ENCODE measurements at places on chromosomes 7 and 10.
A peak's percentile ranks its signal among the peaks of the same experiment; 100 is the strongest.

DNA sequence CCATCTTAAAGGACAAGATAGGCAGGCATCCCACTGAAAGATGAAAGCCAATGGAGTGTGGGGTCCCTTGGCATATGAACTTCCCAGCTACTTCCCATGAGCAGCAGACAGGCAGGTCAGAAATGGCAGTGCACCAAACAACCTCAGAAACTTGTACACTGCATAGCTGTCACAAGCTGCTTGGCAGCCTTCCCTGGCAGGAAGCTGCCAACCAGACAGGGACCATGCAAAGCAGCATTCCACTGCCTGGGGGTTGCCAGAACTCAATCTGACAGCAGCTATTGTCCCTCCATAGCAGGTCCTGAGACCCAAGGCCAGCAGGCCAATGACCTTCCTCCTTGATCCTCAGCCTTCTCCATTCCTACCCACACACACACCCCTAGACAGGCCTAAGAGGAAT lies 139.5 kb downstream of the PLCE1 start:
- peak; percentile 71 for DNase-seq

GRCh38 chr7:25223206-25223605 lies 5.1 kb downstream of the NPVF start:
- DNase-seq: no peak

DNA sequence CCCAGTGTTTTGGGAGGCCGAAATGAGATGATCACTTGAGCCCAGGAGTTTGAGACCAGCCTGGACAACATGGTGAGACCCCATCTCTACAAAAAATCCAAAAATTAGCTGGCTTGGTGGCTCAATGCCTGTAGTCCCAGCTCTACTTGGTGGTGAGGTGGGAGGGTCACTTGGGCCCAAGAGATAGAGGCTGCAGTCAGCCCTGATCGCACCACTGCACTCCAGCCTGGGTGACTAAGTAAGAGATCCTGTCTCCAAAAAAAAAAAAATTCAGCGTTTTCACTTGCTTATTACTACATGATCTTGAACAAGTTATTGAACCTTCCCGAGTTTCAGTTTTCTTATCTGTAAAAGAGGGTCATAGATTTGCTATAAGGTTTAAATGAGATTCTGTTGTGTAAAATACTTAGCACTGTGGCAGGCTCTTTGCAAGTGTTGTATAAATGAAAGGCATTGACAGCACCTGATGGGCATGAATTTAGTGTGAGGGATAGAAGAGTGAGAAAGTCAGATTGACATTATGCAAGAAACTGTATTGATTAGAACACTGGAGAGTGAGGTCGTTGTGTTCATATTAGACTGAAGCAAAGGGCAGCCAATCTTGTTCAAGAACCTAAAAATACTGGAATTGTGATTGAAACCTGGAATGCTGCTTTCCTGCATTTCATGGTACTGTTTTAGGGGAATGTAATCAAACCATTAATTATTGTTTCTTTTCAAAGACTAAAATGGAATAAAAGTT lies 136.8 kb downstream of the LCOR start:
- DNase-seq: no peak

- DNase-seq: no peak
Observed at GRCh38 chr10:76766682-76767081, 870.9 kb downstream of the KCNMA1 start.

DNA sequence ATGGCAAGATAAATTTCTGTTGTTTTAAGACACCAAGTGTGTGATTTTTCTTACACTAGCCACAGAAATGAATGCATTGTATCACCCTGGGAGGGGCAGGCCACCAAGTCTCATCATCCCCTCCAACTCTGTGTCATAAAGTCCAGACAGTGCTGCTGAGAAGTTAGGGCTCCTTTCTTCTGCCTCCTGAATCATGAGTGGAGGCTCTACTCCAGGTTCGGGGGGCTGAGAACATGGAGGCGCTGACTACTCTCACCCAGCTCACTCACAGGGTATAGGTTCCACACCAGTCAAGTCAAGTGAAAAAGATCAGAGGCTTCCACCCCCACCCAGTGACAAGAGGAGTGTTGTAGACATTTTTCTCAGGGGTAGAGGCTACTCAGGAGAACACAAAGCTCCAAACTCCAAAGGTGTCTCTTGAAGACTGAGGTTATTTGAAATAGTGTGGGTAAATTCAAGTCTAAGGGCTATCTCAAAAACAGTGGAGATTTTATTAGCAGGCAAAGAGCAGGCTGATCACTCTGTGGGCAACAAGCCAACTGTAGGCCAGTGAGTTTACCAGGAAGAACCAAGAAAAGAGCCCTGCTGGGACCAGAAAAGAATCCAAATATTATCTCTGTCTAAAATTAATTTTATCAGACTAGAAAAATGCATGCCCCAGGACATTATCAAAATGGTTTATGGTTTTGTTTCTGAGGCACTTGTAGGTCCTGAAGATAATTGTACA lies 118.6 kb upstream of the RET start:
- no peak for DNase-seq

DNA sequence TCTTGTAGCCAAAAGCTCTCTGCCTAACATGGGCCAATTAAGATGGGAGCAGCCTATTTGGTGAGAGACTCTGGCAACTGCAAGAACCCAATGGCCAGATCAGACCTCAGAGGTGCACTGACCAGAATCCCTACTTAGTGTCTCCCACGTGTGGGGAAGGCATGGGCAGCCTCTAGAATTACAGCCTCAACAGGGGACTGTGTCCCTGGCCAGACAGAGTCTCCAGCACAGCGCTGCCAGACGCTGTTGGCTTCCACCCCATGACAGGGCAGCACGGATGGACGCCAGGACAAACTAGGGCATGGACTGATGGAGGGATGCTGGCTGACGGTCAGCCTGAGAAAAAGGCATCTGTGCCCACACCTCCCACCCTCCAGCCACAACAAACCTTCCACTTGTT lies 729.3 kb upstream of the AUTS2 start:
- peak; percentile 9 for DNase-seq

- DNase-seq: no peak
Observed at GRCh38 chr7:123998921-123999320, 33.9 kb downstream of the TMEM229A start.

DNA sequence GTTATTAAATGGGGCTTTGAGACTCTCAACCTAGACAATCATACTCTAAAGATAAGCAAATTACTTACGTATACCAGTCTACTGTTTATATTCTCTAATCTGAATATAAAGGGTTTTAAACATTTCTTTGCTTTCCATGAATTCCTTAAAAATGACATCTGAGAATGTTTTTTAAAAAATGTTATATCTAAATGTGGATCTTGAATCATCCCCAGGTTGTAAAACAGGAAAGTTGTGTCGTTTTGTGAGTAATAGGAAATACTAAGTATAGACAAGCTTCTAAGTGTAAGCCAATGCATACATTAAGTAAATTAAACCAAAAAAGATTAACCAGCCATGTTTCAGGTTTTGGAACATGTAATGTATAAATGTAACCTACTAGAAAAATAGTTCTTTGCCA lies 26.8 kb downstream of the ADD3 start:
- no peak for DNase-seq

GRCh38 chr7:96686305-96686704 lies 23.3 kb downstream of the SEM1 start:
- DNase-seq: no peak

DNA sequence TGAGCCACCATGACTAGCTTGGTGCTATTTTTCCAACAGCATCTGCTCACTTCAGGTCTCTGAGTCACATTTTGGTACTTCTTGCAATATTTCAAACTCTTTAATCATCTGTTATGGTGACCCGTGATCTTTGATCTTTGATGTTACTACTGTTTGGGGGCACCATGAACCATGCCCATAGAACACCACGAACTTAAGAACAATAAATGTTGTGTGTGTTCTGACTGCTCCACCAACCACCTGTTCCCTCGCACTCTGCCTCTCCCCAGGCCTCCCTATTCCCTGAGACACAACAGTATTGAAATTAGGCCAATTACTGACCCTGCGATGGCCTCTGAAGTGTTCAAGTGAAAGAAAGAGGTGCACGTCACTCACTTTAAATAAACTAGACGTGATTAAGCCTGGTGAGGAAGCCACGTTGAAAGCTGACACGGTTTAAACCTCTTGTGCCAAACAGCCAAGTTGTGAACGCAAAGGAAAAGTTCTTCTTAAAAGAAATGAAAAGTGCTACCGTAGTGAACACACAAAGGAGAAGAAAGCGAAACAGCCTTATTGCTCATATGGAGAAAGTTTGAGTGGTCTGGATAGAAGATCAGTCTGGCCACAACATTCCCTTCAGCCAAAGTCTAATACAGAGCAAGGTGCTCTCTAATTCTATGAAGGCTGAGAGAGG lies 27.2 kb upstream of the ATP6V0A4 start:
- DNase-seq: no peak

GRCh38 chr10:98028168-98028770 lies 2.2 kb downstream of the CRTAC1 start:
- DNase-seq: peak; percentile 28

DNA sequence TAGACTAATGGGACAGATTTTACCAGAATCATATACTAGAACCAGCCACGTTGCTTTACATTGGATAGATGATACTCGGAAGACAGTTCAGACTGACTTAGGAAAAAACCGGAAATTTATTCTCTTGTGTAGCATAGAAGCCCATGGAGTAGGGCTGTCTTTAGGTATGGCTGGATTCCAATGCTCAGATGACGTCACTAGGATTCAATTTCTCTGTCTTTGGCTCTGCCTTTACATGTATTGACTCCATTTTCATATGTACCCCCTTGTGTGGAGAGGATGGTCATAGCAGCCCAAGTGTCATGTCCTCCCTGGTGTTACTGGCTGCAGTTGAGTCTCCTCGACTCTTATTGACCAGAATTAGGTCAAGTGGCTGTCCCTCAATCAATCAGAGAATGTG lies 39.2 kb upstream of the SMNDC1 start:
- DNase-seq: no peak

DNA sequence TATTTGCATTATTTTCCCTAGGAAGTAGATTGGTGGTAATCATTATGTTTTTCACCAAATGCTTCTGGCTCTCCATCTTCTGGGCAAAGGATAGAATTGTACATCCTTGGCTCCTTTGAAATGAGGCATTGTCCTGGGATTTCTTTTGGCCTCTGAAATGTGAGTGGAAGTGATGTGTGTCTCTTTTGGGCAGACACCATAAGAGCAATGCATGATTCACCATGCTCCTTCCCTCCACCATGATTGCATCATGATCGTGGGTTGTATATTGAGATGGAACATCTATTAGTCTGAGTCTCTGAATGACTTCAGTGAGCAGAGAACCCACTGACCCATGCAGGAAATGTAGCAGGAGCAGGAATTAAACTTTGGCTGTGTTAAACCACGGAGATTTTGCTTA lies 49.2 kb downstream of the ADRA2A start:
- DNase-seq: no peak

DNA sequence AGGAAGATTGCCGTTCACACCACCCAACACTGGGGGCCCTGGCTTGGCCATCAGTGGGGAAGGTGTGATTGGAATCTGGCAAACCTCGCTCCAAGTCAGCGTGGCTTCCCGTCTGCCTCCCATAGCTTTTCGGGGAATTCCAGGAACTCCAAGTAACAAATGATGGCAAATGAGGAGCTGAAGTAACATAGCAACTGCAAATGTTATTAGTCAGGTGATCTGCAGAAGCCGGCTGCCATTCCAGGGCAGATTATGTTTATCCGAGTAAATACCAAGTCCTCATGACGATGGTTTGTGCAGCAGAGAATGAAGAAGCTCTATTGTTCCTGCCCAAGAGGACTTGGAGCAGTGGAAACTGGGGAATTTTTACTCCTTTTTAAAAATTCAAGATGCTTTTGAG lies 270.5 kb upstream of the PODXL start:
- peak; percentile 79 for DNase-seq

DNA sequence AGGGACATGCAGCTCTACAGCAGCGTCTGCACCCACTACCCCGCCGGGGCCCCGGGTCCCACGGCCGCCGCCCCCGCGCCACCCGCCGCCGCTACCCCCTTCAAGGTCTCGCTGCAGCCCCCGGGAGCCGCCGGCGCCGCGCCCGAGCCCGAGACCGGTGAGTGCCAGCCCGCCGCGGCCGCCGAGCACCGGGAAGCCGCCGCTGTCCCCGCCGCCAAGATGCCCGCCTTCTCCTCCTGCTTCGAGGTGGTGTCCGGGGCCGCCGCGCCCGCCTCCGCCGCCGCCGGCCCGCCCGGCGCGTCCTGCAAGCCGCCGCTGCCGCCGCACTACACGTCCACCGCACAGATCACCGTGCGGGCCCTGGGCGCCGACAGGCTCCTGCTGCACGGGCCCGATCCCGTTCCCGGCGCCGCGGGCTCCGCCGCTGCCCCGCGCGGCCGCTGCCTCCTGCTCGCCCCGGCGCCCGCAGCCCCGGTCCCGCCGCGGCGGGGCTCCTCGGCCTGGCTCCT lies 631 bp downstream of the OTUD1 start:
- DNase-seq: peak; percentile 65

GRCh38 chr7:124992851-124993562 lies 63.4 kb upstream of the POT1 start:
- peak; percentile 90 for DNase-seq

- DNase-seq: peak; percentile 18
Observed at GRCh38 chr7:98872328-98872924, 2.6 kb upstream of the TMEM130 start.

GRCh38 chr7:73700581-73701134 lies 17.3 kb downstream of the BUD23 start:
- DNase-seq: no peak

GRCh38 chr7:71285571-71286145 lies 153.7 kb downstream of the GALNT17 start:
- peak; percentile 53 for DNase-seq

DNA sequence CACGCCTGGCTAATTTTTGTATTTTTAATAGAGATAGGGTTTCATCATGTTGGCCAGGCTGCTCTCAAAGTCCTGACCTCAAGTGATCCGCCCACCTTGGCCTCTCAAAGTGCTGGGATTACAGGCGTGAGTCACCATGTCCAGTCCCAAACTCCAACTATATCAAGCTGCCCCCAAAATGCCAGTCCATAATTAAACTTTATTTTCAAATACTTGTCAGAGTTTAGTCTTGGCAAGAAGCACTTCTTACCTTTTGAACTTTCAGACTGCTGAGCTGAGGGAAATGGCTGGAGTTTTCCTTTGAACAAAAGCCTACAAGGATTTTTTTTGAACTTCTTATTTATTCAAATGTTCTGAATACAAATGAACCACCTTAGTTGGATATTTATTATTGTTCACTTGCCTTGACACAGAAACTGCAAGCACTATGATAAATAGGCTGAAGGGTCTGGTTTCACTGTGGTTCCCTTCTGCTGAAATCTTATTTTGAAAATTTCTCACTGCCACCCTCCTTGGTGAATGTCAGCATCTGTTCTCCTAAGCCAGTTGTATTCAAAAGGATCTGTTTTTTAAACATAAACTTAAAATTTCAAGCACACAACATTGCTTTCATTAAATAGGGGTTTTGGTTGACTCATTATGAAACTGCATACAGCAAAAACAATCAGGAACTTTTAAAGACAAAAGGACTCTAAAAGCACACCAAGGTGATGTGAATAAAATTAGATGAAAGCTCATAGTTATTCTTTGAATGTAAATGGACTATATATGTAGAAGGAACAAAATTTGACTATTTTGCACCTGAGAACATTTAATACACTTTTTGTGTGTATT lies 101.7 kb upstream of the SLC26A5 start:
- DNase-seq: peak; percentile 41

Data from astrocyte of the hippocampus (primary cell).